ENCODE measurements at places on chromosomes 11 and 22.

DNA sequence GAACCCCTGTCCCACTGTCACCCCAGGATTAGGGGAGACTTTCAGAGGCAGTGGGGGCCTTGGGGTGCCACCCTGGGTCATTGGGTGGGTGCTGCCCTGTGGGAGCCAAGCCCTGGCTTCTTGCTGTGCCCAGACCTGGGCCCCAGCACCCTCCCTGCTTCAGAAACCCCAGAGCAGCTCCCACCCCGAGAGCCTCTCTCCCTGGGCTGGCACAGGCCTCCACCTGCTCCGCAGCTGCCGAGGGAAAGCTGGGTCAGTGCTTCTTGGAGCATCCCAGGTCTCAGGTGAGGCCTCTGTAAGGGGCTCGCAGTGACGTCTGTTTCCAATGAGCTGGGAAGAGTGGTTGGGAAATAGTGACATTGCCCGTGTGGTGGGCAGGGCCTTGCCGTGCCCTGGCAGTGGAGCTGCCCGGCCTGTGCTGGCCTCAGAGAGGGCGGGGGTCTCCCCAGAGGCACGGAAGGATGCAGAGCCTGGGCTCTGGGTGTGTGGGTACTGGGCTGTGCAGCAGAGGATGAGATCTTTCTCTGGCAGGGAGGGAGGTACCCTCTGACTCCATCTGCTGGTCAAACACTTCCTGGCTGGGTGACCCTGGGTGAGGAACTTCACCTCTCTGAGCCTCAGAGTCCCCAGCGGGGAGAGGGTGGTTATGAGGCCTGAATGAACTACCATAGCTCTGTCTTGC is 23.0 kb downstream of the C22orf23 start:
- DNase-seq = peak; percentile 21

- DNase-seq = no peak
Measured at GRCh38 chr11:62919898-62920640, 1.1 kb downstream of the CHRM1 start.

GRCh38 chr11:74255741-74256375 is 55.6 kb downstream of the P4HA3 start:
- DNase-seq = peak; percentile 70

DNA sequence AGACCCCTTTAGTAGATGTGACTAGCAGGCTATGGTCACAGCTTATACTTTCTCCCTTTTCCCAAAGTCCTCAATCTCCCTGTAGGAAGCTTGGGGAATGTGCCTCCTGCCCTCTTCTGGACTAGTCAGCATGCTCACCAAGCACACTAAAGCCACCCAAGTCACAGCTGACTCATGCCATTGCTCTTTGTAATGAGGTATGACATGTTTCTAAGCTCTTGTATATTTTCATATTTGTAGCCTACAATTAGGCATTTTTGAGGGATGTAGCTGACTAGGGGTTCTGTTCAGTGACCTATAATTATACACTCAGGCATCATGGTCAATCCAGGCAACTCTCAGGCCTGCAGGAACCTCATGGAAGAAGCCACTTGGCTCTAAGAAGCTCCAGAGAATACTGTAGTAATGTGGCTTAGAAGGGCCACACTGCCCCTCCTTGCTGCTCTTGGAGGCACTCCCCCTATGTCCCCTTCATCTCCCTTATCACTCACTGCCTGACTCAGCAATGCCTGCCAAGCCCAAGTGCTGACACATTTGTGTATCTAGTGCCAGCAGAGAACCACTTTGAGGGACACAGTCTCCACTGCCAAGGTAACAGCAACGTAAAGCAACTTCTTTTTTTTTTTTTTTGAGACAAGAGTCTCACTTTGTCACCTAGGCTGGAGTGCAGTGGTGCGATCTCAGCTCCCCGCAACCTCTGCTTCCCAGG is 86.2 kb downstream of the RPL27A start:
- DNase-seq = no peak

DNA sequence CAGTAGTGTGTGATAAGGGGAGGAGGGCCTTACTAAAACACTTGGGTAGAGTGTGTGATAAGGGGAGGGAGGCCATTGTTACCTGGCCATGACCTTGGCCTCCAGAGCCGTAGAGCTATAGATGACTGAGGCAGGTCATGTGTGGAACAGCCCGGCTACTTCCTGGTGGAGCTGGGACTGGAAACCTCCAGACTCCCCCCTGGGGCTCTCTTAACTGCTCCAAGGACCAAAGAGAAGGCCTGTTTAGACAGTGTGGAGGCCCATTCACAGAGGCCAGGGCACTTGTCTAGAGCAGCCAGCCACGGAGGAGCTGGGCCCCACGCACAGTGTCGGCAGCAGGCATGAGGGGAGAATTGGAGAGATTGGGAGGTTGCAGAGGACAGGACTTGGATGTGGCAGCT is 12.5 kb upstream of the MICALL1 start:
- DNase-seq = no peak

GRCh38 chr11:38460896-38461295 is 1862.9 kb upstream of the RAG2 start:
- no peak for DNase-seq

DNA sequence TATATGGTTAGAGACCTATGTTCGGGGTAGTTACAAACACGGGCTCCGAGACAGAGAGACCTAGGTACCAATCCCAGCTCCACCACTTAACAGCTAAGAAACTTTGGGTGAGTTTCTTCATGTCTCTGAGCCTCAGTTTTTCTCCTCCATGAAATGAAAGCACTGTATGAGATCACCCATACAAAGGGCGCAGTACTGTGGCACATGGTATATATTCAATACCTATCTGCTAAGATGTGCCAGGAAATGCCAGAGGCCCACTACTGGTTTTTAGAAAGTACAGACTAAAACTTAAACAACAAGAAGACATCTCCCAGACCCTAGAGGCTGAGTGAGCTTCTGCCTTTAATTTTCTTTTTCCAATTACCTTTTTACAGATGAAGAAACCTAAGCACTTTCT is 69.5 kb downstream of the SLC1A2 start:
- DNase-seq = no peak

GRCh38 chr11:126129727-126130671 is 67.3 kb upstream of the CDON start:
- DNase-seq = no peak

DNA sequence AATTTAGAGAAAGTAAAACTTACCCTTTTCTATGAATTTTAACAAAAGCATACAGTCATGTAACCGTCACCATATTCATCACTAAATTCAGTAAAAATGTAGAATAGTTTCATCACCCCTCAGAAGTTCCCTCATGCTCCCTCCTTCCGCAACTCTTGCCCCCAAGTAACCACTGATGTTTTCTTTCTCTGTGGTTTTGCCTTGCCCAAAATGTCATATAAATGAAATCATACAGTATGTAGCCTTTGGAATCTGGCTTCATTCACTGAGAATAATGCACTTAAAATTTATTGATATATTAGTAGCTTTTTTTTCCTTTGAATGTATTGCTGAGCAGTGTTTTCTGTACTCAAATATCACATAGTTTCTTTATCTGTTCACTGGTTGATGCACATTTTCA is 60.1 kb downstream of the DCUN1D5 start:
- peak; percentile 16 for DNase-seq

DNA sequence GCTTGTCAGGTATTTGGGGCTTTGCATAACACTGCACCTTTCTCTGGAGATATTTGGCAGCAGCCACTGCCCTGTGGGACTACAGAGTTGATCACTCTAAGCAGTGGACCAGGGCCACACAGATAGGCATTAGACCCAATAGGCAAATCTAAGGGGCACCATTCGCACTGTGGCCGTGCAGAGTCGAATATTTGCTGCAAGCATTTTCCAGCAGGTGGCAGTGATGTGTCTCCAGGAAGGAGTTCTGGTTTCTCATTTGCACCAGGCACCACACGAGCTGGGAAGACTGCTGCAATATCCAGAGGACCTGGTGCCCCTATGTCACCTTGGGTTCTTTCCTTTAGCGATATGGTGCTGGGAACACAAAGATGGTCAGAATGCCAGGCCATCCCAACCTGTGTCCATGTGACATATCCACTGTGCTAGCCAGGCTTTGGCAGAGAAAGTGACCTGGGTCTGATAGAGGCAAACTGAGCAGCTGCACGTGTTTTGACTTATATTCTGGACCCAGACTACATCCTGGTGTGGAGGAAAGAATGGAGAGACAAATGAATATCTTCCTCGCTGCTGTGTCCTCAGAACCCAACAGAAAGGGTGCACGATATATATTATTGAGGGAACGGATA is 318.7 kb downstream of the BUD13 start:
- DNase-seq = peak; percentile 35

GRCh38 chr11:93025558-93026255 is 56.3 kb downstream of the MTNR1B start:
- DNase-seq = no peak

DNA sequence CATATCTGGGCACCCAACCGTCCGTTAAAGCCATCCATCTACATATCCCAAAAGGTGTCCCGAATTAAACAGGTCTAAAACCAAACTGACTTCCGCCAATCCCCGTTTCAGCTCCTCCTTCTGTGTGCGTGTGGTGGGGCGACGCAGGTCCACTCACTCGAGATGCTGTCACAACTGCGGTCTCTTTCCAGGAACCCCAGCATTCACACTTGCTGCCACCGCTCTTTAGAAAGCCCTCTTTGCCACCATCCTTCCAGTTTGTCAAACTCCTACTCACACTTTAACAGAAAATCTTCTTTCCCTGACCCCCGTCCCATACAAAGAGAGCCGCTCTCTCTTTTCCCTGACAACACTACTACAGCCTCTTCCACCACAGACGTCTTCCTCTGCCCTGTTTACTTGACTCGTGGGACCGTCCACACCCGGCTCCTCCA is 467 bp downstream of the ESS2 start:
- DNase-seq = peak; percentile 33

DNA sequence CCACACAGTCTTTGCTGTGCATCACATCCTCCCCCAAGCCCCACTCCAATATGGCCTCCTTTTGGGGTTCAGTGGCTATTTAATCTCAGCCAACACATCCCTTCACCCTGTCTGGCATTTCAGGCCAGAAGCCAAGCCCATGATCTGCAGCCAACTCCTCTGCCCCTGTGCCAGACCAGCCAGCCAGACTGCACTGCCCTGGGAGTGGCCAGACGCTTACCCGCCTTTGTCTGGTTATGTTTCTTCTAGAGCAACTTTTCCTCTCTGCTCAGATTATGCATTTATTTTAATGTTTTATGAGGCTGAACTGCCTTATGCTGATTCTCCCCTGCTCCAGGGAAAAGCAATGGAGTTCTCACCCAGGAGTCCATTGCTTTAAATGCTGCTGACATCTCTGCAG is 206.7 kb upstream of the TBCEL start:
- no peak for DNase-seq

DNA sequence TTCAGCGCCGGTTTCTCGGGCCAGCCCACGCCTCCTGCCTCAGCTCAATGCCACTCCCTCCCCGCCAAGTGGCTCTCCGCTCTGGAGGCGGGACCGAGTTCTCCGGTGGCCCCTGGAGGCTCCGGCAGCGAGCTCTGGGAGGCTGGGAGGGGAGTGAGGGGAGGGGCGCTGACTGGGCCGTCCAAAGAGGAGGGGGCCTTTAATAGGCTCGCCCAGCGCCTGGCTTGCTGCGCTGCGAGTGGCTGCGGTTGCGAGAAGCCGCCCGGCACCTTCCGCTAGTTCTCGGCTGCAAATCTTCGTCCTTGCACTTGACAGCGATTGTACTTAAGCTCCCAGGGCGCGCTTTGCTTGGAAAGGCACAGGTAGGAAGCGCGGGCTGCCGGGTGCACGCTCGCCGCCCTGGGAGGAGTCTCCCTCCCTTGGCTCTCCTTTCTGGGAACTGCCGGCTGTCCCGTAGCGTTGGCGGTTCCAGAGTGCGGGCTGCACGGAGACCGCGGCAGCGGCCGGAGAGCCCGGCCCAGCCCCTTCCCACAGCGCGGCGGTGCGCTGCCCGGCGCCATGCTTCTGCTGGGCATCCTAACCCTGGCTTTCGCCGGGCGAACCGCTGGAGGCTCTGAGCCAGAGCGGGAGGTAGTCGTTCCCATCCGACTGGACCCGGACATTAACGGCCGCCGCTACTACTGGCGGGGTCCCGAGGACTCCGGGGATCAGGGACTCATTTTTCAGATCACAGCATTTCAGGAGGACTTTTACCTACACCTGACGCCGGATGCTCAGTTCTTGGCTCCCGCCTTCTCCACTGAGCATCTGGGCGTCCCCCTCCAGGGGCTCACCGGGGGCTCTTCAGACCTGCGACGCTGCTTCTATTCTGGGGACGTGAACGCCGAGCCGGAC is at the start of gene ADAMTS15:
Gene ADAMTS15 (plus strand): TSS at position 230 of the 894 bp plus-strand sequence. CDS start 329 bp downstream, at position 559.
- peak; percentile 44 for DNase-seq

- peak; percentile 34 for DNase-seq
Measured at GRCh38 chr22:49838771-49839717, 11.4 kb upstream of the BRD1 start.

GRCh38 chr11:63362196-63362793 is 7.3 kb upstream of the SLC22A9 start:
- no peak for DNase-seq

DNA sequence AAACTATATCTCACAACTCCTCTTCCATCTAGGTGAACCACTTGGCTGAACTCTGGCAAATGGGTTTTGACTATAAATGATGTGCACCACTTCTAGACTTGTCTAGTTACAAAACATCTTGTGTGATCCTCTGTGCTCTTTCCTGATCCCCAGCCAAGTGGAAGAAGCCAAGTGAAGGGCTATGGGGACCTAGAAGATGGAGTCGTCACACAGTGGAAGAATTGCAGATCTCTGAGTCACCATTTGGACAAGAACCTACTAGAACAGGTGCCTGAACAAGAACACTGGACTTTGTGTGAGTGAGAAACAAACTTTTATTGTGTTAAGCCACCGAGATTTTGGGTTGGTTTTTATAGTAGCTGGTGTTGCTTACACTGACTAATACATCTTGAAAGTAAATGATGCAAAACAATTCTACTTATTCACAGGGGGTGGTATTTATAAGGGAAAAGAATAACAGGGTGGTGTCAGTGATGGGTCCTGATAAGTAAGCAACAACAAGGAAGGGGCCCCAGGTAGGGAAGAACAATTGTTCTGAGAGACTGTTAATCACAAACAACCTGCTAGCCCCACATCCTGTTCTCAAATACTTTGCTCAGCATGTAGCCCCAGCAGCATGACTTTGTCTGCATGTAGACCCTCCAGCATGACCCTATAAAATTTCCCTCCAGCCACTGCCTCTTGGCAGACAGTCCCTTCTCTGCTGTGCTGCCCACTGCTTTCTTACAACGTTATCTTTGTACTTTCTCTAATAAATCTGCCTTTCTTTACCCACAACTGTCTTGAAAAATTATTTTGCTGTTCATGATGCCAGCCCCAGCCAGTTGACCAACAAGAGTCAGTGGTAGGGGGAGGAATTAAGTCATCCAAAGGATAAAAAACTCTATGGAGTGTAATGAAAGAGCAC is 280.7 kb upstream of the PLET1 start:
- no peak for DNase-seq

DNA sequence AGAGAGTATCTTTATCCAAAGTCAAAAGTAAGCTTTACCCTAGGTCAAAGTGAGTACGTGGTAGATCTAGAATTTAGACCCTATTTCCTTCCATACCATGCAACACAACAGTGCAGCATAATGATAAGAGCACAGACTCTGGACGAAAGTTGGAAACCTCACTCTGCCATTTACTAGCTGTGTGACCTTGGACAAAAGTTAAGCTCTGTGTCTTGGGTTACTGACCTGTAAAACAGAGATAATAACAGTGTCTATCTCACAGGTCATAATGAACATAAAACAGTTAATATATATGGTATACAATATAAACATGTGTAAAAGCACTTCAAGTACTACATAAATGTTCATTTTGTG is 13.6 kb upstream of the CHRNA10 start:
- DNase-seq = no peak

- no peak for DNase-seq
Measured at GRCh38 chr11:45193695-45194094, 47.3 kb downstream of the PRDM11 start.

All from suppressor macrophage treated with lipopolysaccharide for 4 hours (primary cell).